GM13977 (cell line): ENCODE measurements at places on chromosomes 12 and 14.
A peak's percentile ranks its signal among the peaks of the same experiment; 100 is the strongest.

GRCh38 chr12:96752211-96752610 lies 154.8 kb upstream of the NEDD1 start:
- DNase-seq: no peak

DNA sequence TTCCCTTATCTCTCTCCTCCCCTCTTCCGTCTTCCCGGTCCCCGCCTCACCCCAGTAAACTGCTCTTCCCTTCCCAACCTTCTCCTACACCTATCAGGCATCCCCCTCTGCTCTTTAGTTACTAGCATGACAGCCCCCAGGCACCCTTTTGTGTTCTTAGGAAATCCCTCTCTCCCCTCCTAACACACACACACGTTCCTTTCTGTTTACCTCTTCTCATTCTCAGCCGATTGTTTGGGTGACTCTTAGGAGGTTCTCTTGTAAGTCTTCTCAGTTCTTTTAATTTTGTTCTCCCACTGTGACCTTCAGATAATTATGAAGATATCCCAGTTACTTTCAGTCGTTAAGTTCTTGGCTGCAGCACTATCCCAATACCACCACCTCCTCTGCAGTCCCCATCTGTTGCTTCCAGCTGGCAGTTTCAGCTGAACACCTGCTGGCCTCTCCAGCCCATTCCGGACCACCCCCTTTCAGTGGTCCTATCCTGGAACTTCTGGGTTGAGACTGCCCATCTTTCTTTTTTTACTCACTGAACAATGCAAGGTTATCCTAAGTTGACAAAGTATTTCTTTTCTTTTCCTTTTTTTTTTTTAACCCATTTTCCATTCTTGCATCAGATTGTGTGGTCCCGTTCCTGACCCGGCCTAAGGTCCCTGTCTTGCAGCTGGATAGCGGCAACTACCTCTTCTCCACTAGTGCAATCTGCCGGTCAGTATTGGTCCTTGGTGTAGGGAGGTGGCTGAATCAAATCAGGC lies 711 bp downstream of the MARS1 start:
- DNase-seq: no peak

DNA sequence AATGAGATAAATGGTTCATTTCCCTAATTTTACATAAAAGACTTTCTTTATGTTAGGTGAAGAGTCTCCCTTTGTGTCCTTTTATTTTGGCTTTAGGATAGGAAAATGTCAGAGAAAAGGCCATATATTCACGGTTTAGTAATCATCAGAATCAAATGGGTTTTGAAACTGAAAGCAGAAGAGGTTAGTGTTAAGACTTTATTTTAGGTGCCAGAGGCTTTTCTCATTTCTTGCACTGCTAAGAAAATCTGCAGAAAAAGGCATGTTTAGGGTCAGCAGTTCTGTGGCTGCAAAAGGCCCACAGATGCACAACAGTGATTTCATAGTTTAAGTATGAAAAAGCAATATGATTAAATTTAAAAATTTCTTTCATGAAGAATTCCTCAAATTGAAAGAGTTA lies 80.4 kb upstream of the SINHCAF start:
- DNase-seq: peak; percentile 60

DNA sequence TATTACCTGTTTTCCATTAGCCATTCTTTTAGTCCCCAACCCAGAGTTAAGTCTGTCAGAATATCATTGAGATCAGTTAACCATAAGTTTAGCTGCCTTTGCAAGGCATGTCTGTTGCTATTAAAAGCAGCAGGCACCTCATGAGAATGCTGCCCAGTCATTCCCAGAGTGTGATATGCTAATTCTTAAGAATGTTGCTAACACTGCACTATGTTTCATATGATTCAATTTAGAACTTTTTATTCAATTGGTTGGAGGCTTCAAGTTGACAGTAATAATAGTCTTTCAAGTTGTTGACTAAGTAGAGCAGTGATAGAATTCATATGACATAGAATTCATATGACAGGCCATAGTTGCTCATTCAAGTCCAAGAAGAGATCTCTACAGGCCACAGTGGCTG lies 292.3 kb downstream of the FUT8 start:
- peak; percentile 32 for DNase-seq

GRCh38 chr14:89755816-89756215 lies 198.7 kb downstream of the EFCAB11 start:
- no peak for DNase-seq

DNA sequence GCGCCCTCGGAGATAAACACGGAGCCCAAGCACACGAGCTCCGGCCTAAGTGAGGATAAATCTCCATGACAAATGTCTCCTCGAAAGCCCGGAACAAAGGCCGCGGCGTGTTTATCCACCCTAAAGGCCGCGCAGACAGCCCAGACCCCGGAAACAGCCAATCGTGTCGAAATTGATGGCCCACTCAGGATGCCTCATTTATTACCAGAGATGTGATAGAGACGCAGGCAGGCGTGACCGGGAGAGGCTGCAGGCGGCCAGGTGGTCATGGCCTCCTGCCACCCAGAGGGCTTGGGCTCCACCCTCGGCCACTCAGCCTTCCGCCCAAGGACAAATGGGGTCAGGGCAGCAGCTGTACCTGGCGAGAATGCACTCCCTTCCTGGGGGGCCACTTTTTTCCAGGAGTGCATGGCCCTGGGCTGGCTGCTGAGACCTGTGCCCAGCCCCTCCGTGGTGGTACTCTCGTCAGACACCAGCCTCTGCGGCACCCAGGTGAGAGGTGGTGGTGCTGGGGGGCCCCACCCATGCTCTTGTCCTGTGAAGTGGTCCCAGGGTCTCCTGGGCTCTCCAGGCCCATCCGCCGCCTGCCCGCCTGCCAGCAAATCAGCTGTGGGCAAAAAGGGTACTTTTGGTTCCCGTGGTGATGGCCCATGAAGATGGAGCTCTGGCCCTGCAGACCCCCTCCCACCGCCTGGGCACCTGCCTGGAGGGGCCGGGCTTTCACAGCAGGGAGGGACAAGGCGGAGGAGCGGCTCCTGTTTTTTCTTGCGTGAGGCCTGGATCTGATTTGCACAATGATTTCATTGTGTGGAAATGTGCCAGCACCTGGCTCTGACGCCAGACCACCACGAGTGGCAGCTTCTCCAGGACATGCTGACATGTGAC lies 211.5 kb upstream of the C14orf180 start:
- DNase-seq: no peak

- DNase-seq: peak; percentile 26
Observed at GRCh38 chr12:69330475-69331473, 17.4 kb upstream of the LYZ start.

- peak; percentile 44 for DNase-seq
Observed at GRCh38 chr12:94191023-94191422, 42.6 kb downstream of the PLXNC1 start.

- DNase-seq: no peak
Observed at GRCh38 chr12:132398386-132398991, 69.1 kb upstream of the GALNT9 start.

DNA sequence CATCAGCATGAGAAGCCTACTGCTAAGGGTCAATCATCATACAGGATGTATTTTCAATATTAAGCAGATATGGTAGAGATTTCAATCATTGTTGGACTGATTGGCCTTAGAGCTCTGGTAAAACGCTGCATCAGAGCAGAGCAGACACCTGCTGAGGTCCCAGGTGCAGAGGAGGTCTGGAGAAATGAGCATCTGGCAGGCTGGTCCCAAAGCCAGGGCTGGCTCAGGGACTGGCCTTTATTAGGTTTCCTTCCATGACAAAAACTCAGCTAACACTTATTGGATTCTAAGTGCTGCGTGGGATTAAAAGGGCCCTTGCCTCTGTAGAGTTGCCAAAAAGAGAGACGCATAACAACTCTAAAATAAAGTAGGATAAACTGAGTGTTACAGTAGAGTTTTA lies 29.7 kb downstream of the AKAP6 start:
- no peak for DNase-seq
